Immature natural killer cell (primary cell): ENCODE measurements at places on chromosomes 3 and 15. TPM values are rescaled to one million over a fixed set of nuclear protein-coding genes. Genes with fewer than 3 reads are reported as not detected.
A peak's percentile ranks its signal among the peaks of the same experiment; 100 is the strongest.

DNA sequence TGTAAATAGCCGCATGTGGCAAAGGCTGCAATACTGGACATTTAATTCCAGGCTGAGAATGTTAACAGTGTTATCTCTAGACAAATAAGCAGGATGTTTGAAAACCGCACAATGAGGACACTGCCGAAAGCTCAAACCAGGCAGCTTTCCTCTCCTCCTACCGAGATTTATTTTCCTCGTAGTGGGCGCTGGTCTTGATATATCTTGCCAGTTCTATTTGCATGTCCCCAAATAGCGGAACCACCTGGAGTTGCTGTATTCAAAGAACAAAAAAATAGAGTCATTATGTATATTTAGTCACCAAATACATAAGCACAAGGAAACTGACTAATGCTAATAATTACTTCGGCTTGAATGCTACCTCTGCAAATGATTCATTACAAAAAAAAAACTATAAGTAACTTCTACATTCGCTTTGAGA is 46.5 kb downstream of the CYFIP1 start:
- DNase-seq = no peak

Gene ZPLD1
- not detected for polyA plus RNA-seq

GRCh38 chr15:51680321-51680720 is 982 bp upstream of the SCG3 start:
- DNase-seq = no peak

Gene GOLGA8F
- polyA plus RNA-seq = not detected

DNA sequence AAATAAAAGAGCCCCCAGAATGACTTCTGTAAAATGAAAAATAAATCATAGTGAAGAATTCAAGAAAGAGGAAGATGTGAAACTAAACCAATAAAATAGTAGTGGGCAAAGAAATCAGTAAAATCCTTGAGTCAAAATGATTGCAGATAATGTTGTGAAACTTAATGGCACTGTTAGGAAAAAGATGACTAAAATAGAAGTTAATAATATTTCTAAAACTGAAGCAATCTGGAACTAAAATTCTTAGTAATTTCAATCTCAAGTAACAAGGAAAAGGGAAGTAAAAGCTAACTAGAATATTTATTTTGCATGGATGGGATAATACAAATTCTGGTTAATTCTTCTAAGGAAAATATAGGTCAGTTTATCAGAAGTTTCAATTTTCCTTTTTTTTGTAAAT is 84.6 kb downstream of the TMCO5A start:
- no peak for DNase-seq

Gene ZNF774
- 0.16 TPM for polyA plus RNA-seq

- no peak for DNase-seq
These were observed 1.5 kb downstream of the FAH start for GRCh38 chr15:80154336-80154735.

Gene FOXL2NB
- polyA plus RNA-seq = not detected

DNA sequence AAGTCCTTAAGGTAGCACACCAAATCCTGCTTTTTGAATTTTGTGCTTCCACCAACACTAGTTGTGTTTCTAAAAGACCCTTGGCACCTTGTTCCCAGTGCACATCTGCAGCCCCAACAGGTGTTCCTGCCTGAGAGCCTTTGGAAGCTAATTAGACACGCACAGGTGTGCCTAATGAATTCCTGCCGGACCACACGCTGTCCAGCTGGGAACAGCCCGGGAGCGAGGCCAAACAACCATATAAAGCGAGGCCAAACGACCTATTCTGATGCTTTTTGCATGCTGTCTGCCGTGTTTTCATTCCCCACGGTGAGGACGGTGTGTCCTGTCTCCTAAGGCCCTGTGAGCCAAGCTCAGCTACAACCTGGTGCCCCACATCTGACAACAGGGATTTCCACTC is 99.5 kb downstream of the ATG7 start:
- no peak for DNase-seq

DNA sequence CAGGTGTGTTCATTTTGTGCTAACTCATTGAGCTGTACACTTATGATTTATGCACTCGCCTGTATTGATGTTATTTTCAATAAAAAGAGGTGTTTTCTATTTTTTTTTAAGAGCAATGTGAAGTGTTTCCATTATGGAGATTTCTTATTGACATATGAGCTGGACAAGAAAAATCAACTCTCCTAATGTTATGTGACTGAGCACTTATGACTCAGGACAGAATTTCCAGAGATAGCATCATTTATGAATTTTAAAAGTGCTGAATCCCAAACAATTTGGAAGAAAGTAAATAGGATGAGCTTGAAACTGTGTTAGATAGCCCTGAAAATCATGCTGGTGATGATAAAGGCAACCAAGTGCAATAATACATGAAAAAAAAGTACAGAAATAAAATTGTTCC is 118.9 kb downstream of the RFTN1 start:
- no peak for DNase-seq

Gene SIN3A
- 8.6 TPM for polyA plus RNA-seq

DNA sequence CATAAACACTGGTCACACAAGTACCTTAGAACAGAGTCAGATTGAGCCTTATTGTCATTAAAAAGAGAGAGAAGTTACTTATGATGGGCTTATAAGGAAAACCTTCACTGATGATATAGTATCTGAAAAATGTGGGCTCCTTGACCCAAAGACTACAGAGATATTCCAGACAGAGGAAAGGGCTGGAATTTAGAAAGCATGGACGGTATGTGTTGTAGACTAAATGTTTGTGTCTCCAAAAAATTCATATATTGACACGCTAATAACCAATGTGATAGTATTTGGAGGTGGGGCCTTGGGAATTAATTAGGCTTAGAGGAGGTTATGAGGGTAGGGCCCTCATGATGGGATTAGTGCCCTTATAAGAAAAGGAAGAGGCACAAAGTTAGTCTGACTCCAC is 61.0 kb upstream of the DAZL start:
- no peak for DNase-seq

DNA sequence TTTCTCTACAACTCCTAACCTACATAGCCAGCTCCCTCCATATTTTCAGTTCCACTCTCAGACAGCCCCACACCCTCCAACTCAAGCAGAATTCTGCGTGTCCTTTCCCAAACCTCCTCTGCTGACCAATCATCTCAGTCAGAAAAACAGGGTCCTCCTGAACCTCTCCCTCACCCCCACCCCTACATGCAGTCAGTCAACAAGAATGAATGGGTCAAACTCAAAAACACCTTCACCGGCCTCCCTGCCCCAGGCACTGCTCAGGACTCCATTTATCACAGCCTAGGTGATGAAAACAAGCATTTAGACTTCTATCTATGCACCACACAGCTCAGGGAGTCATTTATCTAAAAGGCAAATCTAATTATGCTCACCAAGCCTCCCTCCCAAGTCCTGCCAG is 32.4 kb downstream of the MYL3 start:
- DNase-seq = no peak

GRCh38 chr3:176075046-176075445 is 1122.2 kb downstream of the TBL1XR1 start:
- DNase-seq = no peak

- no peak for DNase-seq
These were observed 258.8 kb downstream of the PLOD2 start for GRCh38 chr3:145902166-145902565.

DNA sequence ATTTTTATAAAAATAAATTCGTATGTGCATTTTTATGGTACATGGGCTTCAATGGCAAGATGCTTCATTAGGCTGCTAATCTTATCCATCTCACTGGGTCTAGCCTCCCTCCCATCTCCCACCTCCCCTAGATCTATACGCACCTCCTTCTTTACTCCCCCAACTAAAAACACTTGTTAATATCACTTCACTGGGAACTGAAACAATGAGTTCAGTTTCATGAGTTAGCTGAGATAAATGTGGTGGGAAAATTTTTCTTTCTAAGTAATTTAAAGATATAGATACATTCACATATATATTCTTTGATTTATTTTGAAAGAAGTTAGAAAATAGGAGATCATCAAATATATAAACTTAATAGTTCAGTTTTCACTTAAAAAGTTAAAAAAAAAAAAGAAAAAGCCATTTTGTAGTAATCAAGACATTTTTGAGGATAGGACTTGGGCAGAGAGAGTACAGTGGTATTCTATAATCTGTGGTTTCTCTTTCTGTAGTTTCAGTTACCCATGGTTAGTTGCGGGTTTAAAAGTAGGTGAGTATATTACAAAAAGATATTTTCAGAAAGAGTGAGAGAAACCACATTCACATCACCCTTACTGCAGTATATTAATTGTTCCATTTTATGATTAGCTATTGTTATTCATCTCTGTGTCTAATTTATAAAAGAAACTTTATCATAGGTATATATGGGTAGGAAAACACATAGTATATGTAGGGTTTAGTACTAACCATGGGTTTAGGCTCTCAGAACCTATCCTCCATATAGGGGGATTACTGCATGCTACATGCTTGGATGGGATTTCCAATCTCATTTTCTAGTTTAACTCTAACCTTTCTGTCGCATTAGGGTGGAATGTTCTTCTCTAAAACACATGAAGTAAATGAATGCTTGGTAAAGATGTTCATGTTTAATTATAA is 316.0 kb upstream of the CBLB start:
- DNase-seq = peak; percentile 32

- DNase-seq = no peak
These were observed 231.4 kb downstream of the CDIN1 start for GRCh38 chr15:36810656-36811449.

Gene HIGD2B
- polyA plus RNA-seq = not detected

Gene GOLGA8K
- polyA plus RNA-seq = not detected

DNA sequence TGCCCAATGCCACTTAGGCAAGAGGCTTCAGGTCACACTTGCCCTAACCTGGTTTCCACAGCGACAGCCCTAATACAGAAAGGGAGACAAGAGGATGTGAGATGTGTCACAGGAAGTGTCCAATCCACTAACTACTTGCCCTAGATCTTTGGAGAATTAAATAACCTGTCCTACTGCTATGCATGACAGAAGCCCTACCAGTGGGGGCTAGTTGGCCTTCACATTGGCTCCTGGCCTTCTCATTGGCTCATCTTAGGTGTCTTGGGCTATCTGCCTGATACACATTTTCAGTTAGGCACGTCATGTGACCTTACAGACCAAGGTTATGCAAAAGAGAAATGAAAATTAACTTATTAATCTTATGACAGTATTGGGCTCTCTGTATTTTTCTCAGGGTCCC is 449.9 kb downstream of the FHIT start:
- no peak for DNase-seq

Gene TGM5
- not detected for polyA plus RNA-seq

GRCh38 chr15:65363306-65363705 is 14.5 kb downstream of the IGDCC3 start:
- no peak for DNase-seq

Gene LRRC49
- polyA plus RNA-seq = not detected

DNA sequence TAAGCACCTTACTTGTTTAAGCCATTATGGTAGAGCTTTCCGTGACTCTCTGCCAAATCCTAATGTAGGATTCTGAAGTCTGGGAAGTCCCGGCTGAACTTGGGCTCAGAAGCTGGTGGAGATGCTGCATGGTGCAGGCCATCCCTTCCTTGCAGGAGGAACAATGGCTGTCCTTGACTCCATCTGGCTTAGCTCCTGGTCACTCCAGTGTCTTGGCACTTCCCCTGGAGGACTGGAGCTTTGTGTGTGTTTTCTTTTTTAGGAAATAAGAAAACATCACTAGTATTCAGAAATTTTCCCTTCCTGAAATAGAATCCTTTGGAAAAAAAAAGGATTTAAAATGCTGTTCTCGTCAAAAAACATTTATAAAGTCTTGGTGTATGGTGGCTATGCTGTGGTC is 209.3 kb upstream of the ROPN1 start:
- DNase-seq = no peak

DNA sequence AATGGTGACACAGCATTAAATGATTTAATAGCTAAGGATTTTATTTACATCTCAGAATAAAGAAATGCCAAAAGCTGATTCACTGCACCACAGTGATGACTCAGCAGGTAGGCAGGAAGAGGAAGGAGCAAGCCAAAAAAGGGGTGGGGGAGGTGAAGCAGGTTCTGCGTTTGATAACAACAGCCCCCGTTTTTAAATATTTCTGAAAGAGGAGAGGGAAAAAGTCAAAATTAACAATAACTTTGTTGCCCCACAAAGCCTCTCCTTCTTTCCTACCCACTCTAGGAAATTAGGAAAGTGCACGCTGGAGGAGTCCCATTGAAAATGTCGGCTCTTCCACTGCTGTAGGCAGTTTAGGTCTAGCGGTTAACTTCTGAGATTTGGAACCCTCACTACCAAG is 9.9 kb upstream of the CCDC54 start:
- DNase-seq = no peak

DNA sequence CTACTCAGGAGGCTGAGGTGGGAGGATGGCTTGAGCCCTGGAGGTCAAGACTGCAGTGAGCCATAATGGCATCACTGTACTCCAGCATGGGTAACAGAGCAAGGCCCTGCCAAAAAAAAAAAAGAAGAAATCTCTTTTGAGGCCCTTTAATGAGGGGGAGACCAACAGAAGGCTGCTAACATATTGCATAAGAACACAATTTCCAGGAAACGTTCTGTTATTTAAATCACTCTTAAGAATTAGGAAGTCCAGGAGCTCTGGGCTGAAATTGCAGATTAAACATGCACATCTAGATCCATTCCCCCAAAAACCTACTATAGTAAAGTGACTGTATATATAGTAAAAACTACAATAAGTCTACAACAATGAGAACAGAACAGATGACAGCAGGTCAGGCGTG is 16.1 kb upstream of the BLM start:
- no peak for DNase-seq

- DNase-seq = no peak
These were observed 1.5 kb upstream of the FBXL22 start for GRCh38 chr15:63595688-63596087.

DNA sequence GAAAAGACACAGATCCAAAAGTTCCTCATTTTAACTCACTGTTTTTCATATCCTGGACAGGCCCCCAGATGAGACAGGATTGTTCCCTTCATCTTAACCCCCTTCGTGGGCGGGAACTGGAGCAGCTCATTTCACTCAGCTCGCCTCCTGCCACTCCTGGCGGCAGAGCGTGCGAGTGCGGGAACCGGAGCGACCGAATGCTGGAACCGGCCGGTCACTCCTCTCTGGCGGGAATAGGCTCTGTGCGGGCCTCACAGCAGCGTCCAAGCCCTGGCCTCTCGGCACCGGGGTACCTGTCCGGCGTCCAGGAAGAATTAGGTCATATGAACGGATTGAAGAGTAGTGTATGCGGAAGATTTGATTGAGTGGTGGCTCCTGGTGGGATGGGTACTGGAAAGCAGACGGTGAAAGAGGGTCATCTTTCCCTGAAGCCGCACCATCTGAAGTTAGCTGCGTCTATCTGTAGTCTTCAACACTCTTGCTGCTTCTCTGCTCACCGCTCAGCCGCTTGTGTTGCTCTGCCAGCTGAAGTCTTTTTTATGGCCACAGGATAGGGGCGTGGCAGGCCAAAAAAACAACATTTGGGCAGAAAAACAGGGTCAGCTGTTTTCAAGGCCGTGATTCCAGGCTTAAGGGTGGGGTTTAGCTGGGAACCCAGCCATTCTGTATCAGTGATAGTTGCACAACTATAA is 42.3 kb upstream of the FXR1 start:
- no peak for DNase-seq
